IPS DF 6.9 (cell line): ENCODE measurements at places on chromosomes 3 and 15.

- no peak for DNase-seq
These were observed 206.8 kb upstream of the TGFBR2 start for GRCh38 chr3:30399394-30400181.

DNA sequence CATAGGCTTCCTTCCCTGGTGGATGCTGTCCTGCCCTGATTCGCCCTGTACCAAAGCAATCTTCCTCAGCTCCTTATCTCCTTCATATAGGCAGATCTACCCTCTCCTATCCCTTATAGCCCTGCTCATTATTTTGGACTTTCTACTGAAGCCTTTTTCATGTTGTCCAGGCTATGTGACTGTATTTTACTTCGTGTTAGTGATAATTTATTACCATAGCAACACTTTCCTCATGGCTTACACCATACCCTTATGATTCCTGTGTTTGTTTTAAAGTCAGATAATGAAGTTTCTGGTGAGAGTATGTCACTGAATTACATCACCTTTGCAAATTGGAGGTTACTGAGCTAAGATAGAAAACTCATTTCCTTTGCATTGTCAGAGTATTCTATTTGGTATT lies 352.6 kb downstream of the NLGN1 start:
- DNase-seq, result no peak

DNA sequence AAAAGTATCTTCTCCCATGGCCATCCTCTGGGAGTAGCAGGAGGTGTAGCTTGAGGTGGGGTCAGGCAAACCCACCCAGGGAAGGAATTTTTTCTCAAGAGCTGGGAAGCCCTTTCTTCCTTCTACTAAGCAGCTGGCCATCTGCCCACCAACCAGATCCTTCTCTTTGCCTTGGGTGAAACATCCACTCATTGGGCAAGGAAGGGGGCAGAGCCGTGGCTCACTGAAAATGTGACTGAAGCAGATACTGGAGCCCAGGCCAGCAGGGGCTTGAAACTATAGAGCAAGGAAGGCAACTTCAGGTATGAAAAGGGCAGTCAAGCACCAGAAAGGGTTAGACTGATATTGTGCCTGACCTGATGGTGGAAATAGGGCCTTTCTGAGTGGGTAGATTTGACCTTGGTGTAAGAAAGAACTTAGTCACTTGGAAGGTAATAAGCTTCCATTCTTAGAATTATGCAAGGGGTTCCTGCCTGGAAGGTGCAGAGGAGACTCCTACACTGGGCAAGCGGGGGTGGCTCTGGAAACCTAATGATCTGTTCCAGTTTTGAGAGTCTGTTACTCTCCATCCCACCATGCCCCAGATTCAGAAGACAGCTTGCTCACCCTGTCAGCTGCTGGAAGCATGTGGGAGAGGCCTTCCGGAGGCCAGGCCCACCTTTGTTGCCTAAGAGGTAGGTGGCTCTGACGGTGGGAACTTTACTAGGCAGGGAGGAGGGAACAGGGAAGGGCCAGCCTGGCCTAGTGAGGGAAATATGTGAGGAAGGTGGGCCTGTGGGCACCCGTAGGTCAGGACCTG lies 22.0 kb upstream of the PLA2G4E start:
- DNase-seq, result no peak

- DNase-seq, result no peak
These were observed 149.9 kb upstream of the PDZRN3 start for GRCh38 chr3:73774645-73775044.

DNA sequence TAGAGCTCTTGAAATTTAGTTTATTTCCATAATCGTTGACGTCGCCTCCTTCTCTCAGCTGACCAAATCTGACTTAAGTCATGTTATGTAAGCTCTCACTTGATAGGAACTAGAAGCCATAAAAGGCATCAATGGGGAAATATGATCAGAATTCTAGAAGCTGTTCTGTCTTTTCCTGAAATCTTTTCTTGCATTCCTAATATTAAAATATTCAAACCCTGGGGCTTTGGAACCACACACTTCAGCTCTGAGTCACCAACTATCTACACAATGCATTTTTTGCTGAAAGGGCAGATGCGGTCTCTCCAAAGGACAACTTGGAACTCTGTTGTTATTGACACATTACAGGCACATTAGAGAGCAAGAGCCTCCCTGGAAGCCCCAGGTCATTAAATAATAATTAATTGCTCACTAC lies 91.3 kb downstream of the LARS2 start:
- DNase-seq, result no peak
